Kasumi-1 (cell line): ENCODE measurements at places on chromosomes 4 and X.

- DNase-seq: no peak
Observed at GRCh38 chr4:64079316-64079715, 329.9 kb downstream of the TECRL start.

DNA sequence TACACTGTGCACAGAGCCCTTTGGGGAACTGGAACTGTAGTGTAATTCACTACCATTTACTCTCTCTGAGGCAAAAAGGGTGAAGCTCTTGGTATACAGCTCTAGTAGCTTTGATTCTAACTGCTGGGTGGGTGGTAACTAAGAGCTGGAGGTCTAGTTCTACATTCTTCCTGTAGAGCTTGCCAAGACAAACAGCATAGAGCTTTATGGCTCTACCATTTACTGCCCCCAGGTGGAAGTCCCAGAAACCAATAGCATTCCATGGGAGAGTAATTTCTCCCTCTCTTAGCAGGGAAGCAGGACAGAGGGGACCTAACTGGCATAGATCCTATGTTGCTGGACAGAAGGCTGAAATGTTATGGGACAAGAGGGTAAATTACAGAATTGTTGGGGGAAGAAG, 26.7 kb downstream of the HDAC8 start:
- no peak for DNase-seq

DNA sequence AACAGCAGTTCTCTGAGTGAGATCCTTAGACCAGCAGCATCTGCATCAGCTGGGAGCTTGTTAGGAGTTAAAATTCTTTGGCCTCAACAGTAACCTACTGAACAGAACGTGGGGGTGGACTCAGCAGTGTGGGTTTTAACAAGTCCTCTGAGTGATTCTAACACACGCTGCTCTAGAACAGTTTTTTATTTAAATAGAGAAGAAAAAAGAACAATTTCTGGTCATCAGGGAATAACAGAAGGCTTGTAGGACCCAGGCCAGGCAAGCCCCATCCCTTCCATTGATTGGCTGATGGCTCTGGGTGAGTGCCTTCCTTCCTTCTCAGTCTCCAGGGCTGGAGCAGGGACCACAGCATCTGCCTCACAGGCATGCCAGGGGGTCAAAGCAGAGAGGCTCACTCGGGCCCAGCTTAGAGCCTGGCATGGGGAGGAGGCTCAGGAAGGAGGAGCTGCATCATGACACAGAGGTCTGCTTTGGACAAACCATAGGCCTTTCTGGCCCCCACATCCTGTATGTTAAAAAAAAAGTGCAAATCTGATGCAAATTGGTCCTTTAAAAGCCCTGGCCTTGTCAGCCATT, 56.7 kb downstream of the JAKMIP1 start:
- no peak for DNase-seq

DNA sequence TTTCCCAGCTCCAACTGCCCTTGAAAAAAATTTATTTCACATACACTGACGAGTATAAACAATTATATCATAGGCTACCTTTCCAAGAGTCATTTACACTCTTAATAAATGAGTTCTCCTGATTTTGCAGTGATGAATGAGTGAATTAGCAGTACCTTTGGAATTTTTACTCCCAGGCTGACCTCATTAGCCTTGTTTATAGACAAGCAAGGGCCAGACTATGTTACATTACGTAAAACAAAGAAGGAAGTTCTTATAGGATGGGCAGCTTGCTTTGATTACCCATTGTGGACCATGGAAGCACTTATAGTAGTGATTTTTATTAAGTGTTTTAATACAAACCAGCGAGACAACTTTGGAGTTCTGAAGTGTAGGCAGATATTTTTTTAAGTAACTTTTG, 112.9 kb upstream of the C1QTNF7 start:
- no peak for DNase-seq

GRCh38 chr4:80566203-80566872, 230.8 kb downstream of the CFAP299 start:
- DNase-seq: no peak

DNA sequence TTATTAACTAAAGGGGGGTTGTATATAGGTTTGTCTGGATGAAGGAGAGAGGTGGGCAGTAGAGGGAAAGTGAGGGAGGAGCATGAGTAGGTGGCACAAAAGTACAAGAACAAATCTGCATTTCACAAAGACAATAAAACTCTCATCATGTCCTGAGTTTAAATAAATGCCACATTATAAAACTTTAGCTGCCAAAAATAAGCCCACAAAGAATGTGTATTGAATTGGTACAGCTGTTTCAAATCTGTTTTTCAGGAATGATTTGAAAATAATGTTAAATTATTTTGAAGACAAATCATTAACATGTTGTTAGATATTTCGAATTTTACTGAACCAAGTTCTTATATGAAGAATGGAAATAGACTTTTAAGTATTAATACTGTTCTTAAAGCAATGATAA, 5.8 kb downstream of the CNKSR2 start:
- DNase-seq: no peak
